HS-27A (cell line): ENCODE measurements at places on chromosomes 2 and 18.
A peak's percentile ranks its signal among the peaks of the same experiment; 100 is the strongest.

- DNase-seq, result no peak
Measured at GRCh38 chr2:26279886-26280285, 35.1 kb downstream of the HADHB start.

GRCh38 chr2:32135409-32135808 is 30.3 kb upstream of the SLC30A6 start:
- DNase-seq, result peak; percentile 76

GRCh38 chr2:86426271-86426670 is 14.9 kb upstream of the KDM3A start:
- no peak for DNase-seq

GRCh38 chr18:13317801-13318200 is 99.2 kb downstream of the LDLRAD4 start:
- DNase-seq, result no peak

- DNase-seq, result peak; percentile 5
Measured at GRCh38 chr2:88831792-88832248, 140.3 kb downstream of the RPIA start.

- no peak for DNase-seq
Measured at GRCh38 chr2:133819906-133820305, 251.6 kb upstream of the NCKAP5 start.

DNA sequence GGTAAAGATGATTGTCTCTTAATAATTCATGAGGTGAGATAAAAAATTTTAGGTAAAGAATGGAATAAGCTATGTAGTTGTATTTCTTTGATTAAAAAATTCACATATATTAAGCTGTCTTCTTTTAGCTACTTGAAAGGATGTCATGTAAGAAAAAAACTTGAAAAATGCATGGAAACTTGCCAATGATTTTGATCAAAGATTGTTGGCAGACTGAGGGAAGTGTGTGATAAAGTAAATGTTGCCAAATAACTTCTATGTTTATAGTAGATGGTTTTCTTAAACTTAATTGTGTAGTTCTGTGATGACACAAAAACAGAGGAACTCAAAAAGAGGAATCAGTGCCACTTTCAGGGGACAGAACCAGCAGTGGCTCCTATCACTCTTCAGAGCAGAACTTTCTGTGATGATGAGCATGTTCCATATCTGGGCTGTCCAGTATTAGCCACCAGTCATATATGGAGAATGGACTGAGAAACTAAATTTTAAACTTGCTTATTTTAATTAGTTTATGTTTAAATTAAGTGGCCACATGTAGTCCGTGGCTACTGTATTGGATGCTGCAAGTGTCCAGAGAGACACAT is 51.9 kb upstream of the SLC38A11 start:
- no peak for DNase-seq
